ENCODE measurements at places on chromosomes 16 and 17.

DNA sequence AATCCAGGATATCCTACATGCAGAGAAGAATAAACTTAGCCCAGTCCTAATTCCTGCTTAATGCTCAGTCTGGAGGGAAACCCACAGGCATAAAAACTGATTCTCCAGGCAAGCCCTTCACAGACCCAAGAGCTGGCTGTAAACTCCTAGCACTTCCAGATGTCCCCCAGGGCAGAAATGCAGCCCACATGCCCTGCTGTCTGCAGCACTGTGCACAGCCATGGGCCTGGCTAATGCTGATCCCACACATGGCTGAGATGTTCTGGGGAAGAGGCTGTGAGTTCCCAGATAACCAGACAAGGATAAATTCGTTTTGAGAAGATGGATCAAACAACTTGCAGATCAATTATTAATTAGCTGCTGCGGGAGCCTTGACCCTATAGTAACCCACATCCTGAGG lies 148.4 kb downstream of the AATF start:
- no peak for DNase-seq

- no peak for DNase-seq
These were observed 242.3 kb downstream of the SOX9 start for GRCh38 chr17:72363089-72363610.

GRCh38 chr17:1736348-1737281 lies 6.1 kb upstream of the SERPINF2 start:
- DNase-seq = peak; percentile 97

GRCh38 chr17:39151943-39152818 lies 744 bp upstream of the PLXDC1 start:
- DNase-seq = peak; percentile 43

GRCh38 chr16:64253525-64253924 lies 868.3 kb downstream of the CDH11 start:
- DNase-seq = no peak

- DNase-seq = no peak
These were observed 7.7 kb upstream of the PRSS22 start for GRCh38 chr16:2865651-2866050.

- DNase-seq = no peak
These were observed 8.5 kb downstream of the TXNDC11 start for GRCh38 chr16:11734025-11734652.

DNA sequence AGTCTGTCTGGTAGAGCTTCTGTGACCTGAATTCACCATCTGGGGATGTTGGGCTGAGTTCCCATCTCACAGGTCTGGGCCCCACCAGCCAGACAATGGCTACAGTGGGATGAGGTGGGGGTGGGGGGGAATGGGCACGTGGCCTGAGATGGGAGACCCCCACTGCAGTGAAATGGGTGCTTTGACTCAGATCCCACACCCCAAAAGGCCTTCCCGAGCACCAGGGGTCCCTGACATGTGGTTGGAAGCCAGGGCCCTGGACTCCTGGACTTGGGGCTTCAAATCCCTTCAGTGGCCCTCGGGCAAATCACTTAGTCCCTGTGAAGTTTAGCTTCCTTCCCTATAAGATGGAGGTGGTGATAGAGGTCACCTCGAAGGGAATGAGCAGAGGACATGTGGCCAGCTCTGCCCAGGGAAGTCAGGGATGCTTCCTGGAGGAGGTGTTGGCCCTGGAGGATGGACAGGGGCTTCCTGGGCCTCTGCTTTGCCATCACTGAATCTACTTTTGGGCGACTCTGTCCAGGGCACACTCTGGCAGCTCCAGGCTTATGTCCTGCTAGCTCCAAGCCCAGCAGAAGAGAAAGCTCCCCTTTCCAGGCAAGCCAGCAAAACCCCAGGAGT lies 218.1 kb downstream of the KATNIP start:
- DNase-seq = peak; percentile 83

DNA sequence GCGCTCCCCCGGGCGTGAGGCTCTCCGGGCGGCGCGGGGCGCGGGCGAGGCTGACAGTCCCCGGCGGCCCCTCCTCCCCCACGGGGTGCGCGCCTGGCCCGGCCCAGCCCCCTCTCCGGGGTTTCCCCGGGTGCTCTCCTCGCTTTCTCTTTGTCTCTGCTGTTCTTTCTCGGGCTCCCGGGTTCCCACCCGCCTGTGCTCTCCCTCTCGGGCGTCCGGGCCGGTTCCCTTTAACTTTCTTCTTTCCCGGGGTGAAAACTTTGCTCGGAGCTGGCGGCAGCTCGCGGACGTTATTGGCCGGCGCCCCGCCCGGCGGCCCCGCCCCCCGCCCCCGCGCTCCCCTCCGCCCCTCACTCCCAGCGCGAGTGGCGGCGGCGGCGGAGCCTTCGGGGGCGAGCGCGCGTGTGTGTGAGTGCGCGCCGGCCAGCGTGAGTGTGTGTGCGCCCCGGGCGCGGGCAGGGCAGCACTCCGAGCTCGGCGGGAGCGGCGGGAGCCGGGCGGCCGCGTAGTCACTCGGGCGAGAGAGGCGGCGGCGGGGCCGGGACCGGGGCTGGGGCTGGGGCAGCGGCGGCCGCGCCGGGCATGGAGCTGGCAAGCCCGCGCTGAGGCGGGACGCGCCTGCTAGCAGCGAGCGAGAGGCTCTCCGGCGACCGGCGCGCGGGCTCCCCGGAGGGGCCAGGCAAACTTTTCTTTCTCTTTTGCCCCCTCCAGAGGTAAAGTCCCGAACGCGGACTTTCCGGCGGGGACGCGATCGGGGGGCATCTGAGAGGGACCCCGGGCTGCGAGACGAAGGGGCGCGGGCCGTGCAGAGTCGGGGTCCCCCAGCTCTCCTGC lies at the start of gene NTN1:
Gene NTN1, plus strand, starts transcription at position 353 of the 834 bp plus-strand sequence. CDS start 864 bp downstream, outside the sequence.
- peak; percentile 92 for DNase-seq

DNA sequence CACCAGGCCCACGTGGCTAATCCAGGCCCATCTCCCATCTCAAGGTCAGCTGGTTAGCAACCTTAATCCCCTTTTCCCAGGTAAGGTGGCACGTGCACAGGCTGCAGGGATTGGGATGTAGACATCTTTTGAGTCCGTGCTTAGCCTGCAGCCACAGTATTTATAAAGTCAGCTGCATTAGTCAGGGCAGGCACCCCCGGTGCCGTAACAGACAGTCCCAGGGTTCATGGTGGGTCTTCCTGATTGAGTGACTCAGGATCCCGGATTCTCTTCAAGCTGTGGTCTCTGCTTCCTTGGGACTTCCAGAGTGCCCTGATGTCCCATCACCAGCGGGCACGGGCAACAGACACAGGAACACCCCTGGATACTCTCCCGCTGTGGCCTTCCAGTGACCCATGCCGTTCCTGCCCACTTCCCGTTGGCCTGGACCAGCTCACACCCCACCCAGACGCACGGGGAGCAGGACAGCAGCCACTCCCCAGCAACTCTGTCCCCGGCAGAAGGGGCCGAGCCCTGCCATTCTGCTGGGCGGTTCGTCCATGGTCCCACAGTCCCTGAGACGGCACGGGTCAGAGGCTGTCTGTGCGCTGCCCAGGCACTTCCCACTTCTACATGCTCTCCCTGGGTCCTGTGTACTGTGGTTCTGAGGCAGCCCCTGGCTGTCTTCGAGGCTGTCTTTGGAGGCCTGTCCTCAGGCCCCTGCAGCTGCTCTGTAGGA lies 248.6 kb upstream of the GSE1 start:
- DNase-seq = no peak

GRCh38 chr17:624341-624860 lies 90.2 kb downstream of the VPS53 start:
- no peak for DNase-seq

- no peak for DNase-seq
These were observed 99.7 kb downstream of the CBLN1 start for GRCh38 chr16:49181791-49182518.

DNA sequence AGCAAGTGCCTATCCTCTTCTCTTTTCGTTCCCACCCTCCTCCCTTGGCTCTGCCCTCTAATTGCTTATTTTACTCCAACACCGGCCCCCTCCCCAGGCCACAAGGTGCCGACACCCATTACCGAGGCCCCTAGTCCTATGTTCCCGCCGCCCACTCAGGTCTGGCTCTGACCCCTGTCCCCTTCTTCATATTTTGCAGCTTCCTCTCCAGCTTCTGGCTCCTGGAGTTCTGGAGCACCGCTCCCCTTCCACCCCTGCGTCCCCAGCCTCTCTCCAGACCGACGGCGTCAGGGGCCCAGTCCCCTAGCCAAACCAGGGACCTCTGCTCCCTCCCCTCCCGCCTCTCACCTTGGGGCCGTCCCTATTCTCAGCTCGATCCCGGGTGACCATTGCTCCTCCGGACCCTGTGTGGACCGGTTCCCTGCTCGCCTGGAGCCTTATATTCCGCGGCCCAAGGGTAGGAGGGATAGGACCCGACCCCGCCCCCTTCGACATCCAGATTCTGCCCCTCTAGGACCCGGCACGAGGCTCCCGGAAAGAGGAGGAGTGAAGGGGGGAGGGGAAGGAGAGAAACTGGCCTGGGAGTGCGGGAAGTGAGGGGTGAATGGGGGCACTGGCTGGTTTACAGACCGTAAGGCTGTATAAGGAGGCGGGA lies at the start of gene HES7:
Gene HES7, minus strand, starts transcription at position 412 of the 655 bp plus-strand sequence. Its CDS starts 22 bp downstream, at position 390.
- DNase-seq = peak; percentile 91

GRCh38 chr17:40089077-40089895 lies 11.1 kb downstream of the NR1D1 start:
- peak; percentile 68 for DNase-seq

DNA sequence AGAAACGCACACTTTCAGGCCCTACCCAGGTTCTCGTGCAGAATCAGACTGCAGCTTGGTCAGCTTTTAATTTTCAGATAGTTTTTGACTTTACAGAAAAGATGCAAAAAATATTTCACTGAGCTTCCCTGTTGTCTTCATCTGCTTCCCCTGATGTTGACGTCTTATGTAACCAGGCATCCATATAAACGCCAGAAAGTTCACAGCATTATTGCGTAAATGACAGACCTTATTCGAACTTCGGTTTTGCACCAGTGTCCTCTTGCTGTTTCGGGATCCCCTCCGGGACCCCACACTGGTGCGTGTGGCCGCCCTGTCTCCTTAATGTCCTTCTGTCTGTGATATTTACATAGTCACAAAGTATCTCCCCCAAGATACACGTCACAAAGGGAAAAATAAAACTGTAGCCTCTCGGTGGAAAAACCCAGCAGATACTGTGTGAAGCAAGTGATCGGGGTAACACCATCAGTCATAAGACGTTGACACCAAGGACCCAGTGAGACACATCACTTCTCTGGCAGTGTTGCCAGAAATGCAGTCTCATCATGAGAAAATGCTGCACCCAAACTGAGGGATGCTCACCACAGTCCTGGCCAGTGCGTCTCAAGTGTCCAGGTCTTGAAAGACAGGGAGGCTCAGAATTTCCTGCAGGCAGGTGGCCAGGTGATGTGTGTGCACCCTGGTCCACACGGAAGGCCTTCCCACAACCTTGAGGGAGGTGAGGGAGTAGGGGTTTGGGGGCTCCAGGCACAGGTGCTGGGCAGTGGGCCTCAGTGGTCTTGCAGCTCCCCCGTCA lies 4.3 kb downstream of the BANP start:
- DNase-seq = peak; percentile 91

GRCh38 chr17:77608431-77608830 lies 350.1 kb upstream of the TNRC6C start:
- no peak for DNase-seq

GRCh38 chr16:87709677-87710076 lies 56.1 kb downstream of the KLHDC4 start:
- no peak for DNase-seq

DNA sequence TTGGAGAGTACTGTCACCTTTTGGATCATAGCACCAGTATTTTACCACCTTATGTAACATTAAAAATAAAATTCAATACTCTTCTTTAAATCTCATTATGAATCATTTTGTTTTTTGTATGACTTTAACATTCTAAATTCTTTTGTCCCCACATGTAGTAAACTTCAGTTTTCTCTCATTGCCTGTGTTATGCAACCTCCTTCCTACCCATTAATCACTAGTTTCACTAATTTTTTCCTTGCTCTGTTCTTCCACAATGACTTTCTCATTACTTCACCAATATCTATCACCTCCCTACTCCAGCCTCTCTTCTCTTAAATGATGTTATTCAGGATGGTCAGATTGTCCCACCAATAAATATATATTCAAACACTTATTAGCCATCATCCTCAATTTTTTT lies 68.7 kb downstream of the TTC19 start:
- DNase-seq = no peak

DNA sequence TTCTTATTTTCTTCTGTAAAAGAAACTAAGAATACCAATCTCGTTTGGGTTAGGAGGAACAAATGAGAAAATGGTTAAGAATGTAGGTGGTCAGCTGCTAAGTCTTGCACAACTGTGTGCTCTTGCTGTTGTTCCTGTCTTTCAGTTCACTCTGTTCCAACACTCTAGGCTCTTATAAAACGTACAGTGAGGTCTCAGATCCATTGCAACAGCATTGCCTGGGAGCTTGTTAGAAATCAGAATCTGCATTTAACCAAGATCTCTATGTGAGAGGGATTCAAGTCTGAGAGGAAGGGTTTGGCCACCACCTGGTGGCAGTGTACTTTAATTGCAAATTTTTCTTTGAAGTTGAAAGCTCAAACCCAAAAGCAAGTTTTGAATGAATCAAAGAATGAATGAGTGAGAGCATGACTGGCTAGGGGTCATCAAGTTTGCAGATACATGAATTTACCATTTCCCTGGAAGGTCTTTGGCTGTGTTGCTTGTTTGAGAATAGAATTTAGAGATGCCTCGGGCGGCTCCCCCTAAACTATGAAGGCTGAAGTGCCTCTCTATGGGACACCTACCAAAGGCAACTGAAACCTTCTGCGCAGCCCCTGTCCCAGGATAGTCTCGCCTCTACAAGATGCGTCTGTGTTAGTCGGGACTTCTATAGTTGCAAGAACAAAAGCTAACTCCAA lies 2.5 kb downstream of the ALOX15B start:
- peak; percentile 93 for DNase-seq

DNA sequence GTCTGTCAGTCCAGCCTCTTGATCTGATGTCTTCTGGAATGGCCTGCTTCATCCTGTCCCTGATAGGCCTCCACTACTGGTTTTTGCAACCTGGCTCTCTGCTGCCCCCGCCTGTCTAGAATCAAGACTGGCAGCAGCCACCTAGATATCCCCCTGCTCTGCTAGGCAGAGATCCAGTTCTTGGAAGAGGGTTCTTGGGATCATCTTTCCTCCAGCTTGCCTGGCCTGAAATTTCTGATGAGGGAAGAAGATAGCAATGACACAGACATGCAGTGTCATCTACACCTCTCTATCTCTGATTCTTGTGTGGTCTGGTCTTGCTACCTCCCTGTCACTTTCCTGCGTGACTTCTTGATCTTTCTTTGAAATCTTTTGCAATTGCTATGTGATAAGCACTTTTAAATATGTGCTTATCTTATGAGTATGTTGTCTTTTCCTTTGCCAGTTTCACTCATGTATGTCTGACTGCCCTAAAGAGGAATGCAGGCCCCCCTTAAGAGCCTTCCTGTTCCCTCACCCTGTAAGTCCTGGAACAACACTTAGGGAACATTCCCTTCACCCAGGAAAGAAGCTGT lies 20.3 kb upstream of the NFATC3 start:
- peak; percentile 84 for DNase-seq

DNA sequence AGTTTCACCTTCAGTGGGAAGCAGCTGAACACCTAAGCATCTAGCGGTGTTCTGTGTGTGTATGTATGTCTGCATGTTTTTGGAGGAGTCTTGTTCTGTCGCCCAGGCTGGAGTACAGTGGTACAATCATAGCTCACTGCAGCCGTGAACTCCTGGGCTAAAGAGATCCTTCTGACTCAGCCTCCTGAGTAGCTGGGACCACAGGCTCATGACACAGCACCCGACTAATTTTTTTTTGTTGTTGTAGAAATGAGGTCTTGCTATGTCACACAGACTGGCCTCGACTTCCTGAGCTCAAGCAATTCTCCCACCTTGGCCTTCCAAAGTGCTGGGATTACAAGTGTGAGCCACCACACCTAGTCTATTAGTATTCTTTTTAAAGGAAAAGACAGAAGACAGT lies 30.2 kb upstream of the FAAP100 start:
- no peak for DNase-seq
